ENCODE measurements at places on chromosomes 6 and 20.

DNA sequence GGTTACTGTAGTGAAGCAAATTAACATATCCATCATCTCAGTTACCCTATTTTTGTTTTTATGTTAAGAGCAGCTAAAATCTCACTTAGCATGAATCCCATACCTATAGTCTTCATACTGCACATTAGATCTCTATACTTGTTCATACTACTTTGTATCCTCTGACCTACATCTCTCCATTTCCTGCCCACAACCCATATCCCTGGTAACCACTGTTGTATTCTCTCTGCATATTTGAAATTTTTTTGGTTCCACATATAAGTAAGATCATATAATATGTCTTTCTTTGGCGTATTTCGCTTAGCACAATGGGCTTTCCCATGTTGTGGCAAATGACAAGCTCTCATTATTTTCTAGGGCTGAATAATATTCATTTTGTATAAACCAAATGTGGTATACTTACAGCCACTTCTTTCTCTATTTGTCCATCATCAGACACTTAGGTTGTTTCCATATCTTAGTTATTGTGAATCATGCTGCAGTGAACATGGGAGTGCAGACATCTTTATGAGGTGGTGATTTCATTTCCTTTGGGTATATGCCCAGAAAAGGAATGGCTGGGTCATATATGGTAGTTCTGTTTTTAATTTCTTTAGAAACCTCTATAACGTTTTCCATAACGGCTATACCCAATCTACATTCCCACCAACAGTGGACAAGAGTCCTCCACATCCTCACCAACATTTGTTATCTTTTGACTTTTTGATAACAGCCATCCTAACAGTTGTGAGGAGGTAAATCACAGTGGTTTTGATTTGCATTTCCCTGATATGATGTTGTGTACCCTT lies 39.8 kb downstream of the BACH2 start:
- no peak for DNase-seq

- DNase-seq, result no peak
Measured at GRCh38 chr6:18656506-18656905, 269.4 kb downstream of the RNF144B start.

- DNase-seq, result no peak
Measured at GRCh38 chr20:1741309-1742048, 83.9 kb upstream of the SIRPG start.

GRCh38 chr6:107870381-107870780 lies 46.3 kb upstream of the SCML4 start:
- no peak for DNase-seq

DNA sequence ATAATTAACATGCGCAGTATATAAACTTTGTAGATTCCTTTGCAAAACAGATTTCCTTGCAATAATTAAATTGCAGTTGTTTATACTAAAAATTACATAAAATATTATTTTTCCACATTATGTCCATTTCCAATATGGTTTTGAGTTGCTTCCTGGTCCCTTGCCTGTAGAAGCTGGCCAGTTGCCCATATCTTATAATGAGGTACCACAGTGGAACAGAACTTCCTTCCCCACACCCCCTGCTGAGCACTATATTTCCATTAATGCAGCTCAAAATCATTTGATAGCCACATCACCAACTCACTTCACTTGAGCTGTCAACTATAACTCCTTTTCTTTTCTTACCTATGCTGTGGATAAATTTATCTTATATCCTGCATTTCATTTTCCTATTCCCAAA lies 194.6 kb downstream of the DST start:
- no peak for DNase-seq

GRCh38 chr20:61284752-61285151 lies 32.7 kb downstream of the CDH4 start:
- DNase-seq, result no peak

DNA sequence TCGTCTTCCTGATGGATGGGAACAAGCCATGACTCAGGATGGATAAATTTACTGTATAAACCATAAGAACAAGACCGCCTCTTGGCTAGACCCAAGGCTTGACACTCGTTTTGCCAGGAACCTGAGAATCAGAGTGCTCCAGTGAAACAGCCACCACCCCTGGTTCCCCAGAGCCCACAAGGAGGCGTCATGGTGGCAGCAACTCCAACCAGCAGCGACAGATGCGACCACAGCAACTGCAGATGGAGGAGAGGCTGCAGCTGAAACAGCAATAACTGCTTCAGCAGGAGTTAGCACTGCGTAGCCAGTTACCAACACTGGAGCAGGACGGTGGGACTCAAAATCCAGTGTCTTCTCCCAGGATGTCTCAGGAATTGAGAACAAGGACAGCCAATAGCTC lies 100.9 kb upstream of the SAMD5 start:
- DNase-seq, result no peak

DNA sequence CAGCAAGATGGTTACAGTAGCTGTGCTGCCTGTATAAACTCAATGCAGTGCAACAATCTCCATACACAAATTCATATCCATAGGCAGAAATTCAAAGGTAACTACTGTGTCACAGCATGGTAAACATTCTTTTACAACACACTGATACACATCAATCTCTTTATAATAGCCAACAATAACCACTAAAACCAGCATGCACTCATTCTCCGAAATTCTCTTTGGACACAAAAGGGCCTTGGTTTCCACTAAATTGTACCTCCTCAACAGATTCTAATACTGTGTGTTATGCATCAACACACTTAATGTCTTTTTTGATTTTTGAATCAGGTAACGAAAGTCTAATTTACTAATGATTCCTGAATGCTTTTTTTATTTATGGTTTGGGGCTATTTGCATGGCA lies 1323.7 kb downstream of the GRIK2 start:
- no peak for DNase-seq

DNA sequence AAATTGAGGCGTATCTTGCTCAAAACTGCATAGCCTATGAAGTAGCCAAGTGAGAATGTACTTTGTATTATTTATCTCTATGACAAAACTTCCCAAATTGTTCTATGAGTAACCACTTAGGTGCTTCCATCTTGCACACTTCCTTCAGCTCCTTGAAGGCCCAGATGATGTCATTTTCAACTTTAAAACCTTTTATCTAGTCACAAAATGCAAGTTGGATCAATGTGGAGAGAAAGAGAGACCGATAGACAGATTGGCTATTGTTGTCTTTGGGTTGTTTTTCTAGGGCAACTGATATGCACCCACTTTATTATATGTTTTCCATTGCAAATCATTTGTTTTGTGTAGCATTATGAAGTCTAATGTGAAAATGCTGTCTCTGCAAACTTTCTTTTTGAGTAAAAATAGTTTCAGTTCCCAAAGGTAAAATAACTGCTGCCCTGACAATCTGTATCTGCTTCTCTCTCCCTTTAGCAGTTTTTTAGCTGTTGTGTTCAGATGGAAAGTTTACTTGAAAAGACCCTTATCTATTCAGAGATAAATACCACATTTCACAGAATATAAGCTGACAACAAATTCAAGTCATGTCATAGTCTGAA lies 73.7 kb upstream of the CITED2 start:
- no peak for DNase-seq

DNA sequence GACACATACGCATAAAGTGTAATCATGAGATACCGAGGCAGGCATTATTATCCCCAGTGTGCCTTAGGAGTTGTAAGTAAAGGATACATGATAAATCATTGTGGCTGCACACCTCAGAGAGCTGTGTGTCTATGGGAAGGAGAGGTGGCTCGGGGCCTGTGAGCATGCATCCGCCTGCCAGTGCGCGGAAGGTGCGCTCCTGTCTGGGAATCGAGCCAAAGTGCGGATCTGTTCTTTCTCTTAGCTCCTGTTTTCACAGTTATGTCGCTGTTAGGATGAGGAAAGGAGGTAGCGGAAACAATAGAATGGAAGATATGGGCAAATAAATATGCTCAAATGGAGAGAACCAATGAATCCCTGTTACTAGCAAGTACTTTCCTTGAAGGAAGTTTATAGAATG lies 98.0 kb downstream of the ANKRD6 start:
- no peak for DNase-seq

DNA sequence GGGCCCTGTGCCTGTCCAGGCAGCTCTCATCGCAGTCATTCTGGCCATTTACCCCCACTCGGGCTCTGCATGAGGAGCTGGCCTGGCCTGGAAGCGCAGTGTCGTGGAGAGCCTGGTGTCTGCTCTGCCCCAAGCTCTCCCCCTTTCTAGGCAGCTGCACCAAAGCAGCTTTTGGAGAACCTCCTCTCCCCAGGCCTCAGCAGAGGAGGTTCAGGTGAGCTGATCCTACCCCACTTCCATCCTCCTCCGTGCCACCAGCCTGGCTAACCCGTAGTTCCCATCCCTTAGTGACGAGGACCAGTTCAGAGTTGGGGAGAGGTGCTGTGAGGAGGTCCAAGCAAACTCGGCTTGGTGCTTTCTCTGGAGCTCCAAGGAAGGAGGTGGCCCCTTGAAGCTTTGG lies 30.5 kb upstream of the PHACTR3 start:
- DNase-seq, result no peak

DNA sequence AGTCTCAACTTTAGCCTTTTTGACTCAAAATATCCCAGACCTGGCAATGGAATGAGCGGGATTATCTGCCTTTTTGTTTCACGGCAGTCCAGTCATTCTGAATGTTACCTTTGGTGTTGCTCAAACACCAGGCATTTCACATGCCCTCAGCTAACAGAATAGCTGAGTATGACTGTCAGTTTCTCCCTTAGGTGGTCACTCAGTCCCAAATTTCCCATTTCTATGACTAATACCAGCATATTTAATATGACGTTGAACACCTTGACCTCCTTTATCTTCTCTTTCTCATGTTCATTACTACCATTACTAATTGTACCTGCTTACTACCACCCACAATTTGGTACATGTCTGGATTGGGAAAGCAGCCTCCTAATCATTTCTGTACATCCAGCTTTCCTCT lies 65.2 kb downstream of the EDN1 start:
- no peak for DNase-seq

- no peak for DNase-seq
Measured at GRCh38 chr6:116375262-116375661, 4.5 kb downstream of the DSE start.

DNA sequence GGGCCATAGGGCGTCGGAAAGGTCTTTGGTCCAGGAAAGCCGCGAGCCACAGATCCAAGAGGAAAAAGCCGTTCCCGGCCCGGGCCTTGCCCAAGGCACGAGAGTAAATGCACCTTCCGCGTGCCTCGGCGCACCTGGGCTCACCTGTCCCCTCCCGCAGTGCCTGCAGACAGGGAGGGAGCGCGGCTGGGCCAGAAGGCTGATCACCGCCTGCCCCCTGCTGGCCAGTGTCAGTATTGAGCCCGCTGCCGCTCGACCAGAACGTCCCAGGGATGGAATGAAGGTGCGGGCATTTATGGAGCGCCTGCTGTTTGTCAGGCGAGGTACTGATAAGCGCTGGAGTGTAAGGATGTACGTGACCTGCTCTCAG lies 679 bp upstream of the LPIN3 start:
- no peak for DNase-seq

GRCh38 chr6:62614442-62614841 lies 328.4 kb upstream of the KHDRBS2 start:
- no peak for DNase-seq

GRCh38 chr6:87465051-87465450 lies 7.7 kb upstream of the SLC35A1 start:
- no peak for DNase-seq

Measured in NCI-H446 treated with DMSO at 0.1 percent for 48 hours (cell line).